ENCODE measurements at places on chromosomes 2 and 18. TPM values are rescaled to one million over a fixed set of nuclear protein-coding genes. Genes with fewer than 3 reads are reported as not detected.

DNA sequence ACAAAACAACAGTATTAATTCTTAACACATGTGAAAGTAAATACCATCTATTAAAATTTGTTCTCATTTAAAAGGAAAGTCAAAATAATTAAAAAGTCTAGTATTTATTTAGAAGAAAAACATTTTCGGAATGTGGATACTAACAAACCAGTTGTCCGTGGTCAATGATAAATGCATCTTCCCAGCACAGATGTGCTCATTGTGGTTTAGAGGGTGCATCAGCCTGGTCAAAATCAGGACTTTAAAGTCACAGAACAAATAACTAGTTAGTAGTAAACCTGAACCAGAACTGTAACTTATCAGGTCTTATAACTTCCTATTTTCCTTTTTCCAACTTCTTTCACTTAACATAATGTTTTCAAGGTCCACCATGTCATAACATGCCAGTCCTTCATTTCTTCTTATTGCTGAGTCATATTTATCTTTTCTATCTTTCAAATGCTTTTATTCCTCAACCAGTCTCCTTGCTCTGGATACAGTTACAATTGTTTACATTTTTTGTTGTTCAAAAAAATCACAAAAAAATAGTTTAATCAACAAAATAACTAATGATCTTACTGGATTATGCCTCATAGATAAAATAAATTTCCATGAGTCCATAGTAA is 55.8 kb downstream of the ID2 start:
- no peak for DNase-seq

DNA sequence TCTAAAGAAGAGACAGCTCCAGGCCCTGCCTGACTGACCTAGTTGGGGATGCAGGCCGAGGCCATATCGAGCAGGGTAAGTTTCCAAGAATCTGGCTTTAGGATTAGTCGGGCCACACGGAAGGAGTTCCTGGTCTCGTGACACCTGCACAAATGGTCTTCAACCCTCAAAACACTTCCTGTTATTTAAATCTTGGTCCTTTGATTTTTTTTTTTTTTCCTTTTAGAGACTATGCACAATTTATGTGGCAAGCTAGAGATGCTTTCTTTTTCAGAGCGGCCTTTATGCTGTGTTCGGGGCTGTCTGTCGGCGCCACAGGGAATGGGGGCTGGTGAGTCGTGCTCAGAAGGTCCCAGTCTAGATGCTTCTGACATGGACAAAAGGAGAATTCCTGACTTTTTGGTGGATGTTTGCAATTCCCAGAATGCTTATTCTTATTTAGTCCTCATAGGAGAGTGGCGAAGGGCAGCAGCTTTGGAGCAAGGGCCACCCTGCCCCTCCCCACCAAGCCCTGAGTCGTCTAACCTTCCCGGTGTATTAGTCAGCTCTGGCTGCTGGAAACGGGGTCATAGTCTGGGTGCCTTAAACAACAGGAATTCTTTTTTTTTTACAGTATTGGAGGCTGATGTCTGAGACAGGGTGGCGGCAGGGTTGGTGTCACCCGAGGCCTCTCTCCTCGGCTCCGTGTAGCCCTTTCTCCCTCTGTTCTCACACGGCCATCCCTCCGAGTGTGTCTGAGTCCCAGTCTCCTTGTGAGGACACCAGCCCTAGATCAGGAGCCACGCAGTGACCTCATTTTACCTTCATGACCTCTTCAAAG is 27.4 kb downstream of the HPCAL1 start:
- DNase-seq, result peak; percentile 82

- DNase-seq, result no peak
These were observed 62.8 kb downstream of the AGFG1 start for GRCh38 chr2:227534714-227535113.

DNA sequence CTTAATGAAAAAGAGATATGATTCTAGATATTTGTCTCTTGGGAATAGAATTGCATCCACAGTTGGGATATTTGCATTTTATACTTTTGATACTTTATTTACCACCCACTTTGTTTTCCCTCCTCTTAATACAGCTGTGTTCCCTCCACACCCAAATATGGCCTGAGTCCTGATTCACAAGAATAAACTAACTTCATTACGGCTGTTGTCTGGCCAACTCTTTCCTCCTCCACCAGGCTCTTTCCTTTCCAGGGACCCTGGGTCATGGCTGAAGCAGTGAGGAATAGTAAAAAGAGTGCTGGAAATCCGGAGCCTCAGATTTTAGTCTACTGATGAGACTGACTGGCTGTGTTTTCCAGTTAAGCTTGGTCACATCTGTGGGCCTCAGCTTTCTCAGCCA is 48.4 kb upstream of the STAM2 start:
- DNase-seq, result no peak

GRCh38 chr2:189254268-189254883 is 74.8 kb upstream of the COL5A2 start:
- no peak for DNase-seq

GRCh38 chr18:12656938-12657683 is 796 bp downstream of the SPIRE1 start:
- DNase-seq, result peak; percentile 76

DNA sequence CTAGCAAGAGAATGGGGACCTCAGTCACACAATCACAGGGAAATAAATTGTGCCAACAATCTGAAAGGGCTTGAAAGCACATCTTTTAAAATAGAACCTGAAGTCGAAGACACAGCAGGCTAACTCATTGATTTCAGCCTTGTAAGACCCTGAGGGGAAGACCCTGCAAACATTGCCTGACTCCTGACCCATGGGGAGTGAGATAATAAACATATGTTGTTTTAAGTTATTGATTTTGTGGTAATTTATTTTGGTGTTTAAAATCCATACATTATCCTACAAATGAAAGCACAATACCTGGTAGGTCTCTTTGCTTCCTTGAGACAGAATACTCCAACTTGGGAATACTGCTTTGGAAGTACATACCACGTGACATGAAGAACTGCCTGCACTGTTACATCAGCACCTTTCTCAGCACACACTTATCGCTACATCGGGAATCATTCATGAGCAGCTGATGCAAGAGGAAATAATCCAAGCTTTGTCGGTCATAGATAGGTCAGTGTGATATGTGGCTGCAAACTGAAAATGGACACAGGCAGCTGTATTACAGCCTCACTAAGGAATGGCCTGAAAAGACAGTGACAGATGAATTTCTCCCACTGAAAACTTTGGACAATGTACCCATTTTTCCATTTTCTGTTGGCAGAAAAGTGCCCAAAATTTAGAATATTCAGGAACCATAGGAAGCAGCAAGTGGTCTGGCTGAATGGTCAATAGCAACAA is 494.5 kb upstream of the MAP2 start:
- DNase-seq, result no peak

DNA sequence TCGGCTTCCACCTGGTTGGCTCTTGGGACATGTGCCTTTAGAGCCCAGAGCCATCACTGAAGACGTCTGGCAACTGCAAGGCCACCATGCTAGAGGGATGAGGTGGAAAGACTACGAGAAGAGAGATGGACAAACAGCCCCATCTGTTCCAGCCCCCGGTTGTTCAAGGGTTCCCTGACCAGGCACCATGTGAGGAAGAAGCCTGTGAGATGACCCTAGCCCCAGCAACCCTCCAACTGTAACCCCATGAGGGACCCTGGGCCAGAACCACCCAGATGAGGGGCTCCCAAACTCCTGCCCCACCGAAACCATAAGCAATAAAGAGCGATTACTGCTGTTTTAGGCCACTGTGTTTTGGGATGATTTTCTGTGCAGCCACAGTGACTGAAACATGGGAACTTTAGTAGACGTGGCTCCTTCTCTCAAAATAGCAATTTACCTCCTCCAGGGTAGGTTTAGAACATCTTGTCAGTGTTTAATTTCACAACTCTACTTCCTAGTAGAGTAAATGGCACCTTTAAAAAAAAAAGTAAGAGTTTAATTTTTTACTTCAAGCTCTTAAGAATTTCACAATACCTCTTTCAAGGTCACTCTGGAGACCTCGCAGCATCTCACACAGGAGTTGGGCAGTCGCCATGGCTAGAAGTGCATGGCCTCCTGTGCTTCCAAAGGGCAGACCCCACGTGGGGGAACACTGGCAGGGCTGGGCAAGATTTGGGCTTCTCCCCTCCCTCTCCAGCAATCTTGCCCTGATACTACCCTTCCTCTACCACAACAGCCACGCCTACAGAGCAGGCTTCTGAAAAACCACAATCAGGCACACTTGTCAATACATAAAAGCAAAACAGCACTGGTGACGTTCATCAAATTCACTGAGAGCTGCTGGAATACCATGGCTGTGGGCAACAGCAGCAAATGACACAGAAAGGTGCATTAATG is 48.8 kb downstream of the TMEM163 start:
- DNase-seq, result peak; percentile 88

DNA sequence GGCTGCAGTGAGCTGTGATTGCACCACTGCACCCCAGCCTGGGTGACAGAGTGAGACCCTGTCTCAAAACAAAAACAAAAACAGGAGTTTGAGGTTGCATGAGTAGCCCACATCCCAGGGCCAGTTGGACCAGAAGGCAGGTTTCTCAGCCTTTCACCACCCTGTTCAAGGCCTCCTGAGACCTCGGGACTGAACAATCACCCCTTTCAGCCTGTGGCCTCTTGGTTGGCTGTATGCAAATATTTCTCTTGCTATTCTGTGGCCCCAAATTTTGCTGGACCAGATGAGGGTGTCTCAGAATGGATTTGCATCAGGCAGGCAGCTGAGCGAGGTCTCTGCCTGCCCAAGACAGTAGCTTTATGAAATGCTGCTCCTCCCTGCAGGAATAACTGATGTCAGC is 56.9 kb downstream of the DPYSL5 start:
- no peak for DNase-seq

DNA sequence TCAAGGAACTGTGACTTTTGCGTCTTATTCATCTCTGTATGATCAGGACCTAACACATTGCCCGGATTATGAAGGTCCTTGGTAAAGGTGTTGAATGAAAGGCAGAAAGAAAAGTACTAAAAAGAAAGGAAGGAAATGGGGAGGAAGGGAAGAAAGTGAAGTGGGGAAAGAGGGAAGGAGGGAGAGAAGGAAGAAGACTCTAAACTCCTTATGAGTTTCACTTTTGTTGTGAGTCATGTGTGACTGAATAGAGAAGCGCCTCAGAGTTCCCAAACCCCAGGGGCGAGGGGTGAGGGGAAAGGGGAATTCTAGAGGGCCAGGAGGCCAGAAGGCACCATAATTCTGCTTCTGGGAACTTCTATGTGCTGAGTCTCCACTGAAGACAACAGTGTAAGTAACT is 30.9 kb upstream of the OSBPL6 start:
- DNase-seq, result peak; percentile 40

- no peak for DNase-seq
These were observed 83.6 kb downstream of the MRPS9 start for GRCh38 chr2:105121434-105121833.

DNA sequence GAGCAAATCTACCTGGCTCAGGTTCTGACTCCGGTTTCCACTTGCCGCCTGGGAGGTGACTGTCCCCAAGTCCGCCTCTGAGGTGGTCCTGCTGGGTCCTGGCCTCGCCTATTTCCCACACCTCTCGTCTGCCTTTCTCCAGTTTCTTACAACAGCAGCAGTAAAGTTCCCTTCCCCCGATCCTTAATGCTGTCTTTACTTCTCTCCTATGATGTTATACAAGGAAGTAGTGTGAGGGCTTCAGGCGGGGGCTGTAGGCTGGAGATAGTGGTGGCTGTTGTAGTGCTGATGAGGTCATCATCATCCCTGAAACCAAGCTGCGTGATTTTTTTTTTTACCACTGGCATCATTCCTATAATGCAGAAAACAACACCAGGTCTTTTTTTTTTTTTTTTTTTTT is 18.9 kb downstream of the TGIF1 start:
- DNase-seq, result no peak

DNA sequence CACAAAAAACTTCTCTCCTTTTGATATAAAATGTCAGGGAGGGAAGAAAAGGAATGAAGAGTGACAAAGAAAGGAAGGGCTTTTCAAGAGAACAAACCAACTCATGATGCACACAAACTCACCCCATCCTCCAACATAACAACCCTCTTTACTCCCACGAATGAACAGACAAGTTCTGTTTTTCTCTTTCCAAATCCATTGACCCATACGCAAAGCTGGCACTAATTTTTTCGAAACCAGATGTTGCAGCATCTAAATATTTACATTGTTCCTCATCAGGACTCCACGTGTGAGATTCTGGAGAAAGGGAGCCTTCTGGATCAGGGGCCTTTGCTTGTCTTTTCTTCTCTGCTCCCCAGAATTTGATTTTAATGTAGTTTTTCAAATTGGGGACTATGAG is 143.3 kb upstream of the BCL2L11 start:
- DNase-seq, result no peak

DNA sequence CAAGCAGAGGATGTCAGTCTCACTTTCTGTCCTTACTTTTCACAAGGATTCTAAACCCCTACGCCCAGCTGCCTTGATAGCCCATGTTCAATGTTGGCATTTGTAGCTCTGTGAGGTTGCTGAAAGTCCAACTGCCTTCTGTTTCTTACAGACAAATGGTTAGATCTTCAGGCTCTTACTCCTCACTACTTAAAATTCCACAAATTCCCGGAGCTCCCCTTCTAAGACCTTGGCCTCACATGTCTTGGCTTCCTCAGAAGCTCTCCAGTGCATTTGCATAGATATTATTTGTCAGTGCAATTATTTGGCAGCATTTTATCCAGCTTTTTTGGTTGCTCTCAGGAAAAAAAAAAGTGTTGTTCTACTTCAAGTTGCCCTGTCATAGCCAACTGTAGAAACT is 453.7 kb upstream of the CELF4 start:
- no peak for DNase-seq

DNA sequence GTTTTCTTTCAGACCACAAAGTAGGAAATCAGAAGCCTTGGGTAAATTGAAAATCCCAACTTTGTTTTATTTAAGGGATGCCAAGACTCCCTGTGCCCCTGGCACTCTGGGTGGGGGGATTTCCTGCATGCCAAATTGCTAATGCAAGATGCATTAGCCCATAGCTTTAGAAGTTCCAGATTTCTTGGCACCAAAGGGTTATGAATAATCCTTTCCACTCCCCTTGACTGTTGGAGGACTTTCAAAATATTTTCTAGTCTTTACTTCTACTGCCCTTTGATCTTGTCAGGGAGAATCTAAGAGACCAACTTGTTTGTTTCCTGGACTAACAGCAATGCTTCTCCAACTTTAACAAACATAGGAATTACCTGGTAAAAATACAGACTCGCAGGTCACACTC is 81.8 kb upstream of the TGIF1 start:
- no peak for DNase-seq

DNA sequence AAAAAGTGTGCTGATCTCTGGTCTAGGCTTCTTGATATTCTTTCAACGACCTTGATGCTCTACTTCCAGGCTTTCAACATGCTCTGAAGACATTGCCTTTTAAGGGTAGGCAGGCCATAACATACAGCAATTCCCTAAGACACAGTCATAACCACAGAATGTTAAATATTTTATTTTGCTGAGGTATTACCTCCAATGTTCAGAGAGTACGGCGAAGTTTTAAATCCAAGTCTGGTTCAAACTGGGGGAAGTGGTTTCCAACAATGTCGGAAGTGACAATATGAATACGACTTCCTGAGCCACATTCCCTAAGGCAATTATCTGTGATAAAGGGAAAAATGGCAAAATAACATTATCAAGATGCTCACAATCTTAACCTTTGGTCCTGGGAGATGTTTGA is 1077.9 kb upstream of the PIK3C3 start:
- no peak for DNase-seq

- no peak for DNase-seq
These were observed 190.1 kb upstream of the SLC35G4 start for GRCh38 chr18:11419338-11419737.

CCDC74B gene
- 1.4 TPM for total RNA-seq

COL4A3 gene
- total RNA-seq, result not detected

KCNE4 gene
- total RNA-seq, result not detected

PAX8 gene
- total RNA-seq, result 0.45 TPM

CHST9 gene
- total RNA-seq, result not detected

FNDC4 gene
- not detected for total RNA-seq

ABHD1 gene
- total RNA-seq, result 0.23 TPM

CDKL4 gene
- total RNA-seq, result not detected

RFX8 gene
- total RNA-seq, result 0.49 TPM

SERPINB5 gene
- not detected for total RNA-seq

SRD5A2 gene
- total RNA-seq, result not detected

All from activated CD4-positive, alpha-beta T cell treated with anti-CD3 and anti-CD28 coated beads, Interleukin-2, amount 10 ng/mL, durations not matched to agents 24 days and 14 days (primary cell).